A172 (cell line): ENCODE measurements at places on chromosomes 4 and X. TPM values are rescaled to one million over a fixed set of nuclear protein-coding genes. Genes with fewer than 3 reads are reported as not detected.

Gene FAM149A
- 5.6 and 7.3 TPM in 2 replicates for total RNA-seq

Gene PUDP
- total RNA-seq: 12.1 and 12.4 TPM in 2 replicates

Gene HSFX1
- 0.19 and 0.84 TPM in 2 replicates for total RNA-seq

Gene PKD2
- total RNA-seq: 28.3 and 42.4 TPM in 2 replicates

Gene GRIA3
- not detected in 2 replicates for total RNA-seq

Gene XPNPEP2
- total RNA-seq: not detected in 2 replicates

Gene INTS6L
- total RNA-seq: 0.14 and 0.38 TPM in 2 replicates

Gene ENAM
- not detected in 2 replicates for total RNA-seq

Gene SNCA
- not detected in 2 replicates for total RNA-seq

Gene NXF3
- 0.38 and 1.6 TPM in 2 replicates for total RNA-seq

Gene CXCL9
- total RNA-seq: not detected in 2 replicates
